ENCODE measurements at places on chromosomes 2 and 18. TPM values are rescaled to one million over a fixed set of nuclear protein-coding genes. Genes with fewer than 3 reads are reported as not detected.

The UGT1A8 gene
- polyA plus RNA-seq: 0.07 TPM

The DIS3L2 gene
- polyA plus RNA-seq: 8.3 TPM

The DBI gene
- 483 TPM for polyA plus RNA-seq

The IL36B gene
- polyA plus RNA-seq: not detected

The NT5DC4 gene
- polyA plus RNA-seq: 0.86 TPM

- no peak overlapping the region for H3K4me3 ChIP-seq
- no peaks in the 10 kb centered on the region for H3K36me3 ChIP-seq
- no peak overlapping the region for H3K27ac ChIP-seq
- DNase-seq: no peak
- no peaks in the 10 kb centered on the region for H3K4me1 ChIP-seq
Observed at GRCh38 chr2:209613649-209614305, 157.9 kb upstream of the UNC80 start.

GRCh38 chr2:221467610-221468009 lies 104.5 kb downstream of the EPHA4 start:
- H3K27me3 ChIP-seq: no peaks in the 10 kb centered on the region
- H3K4me3 ChIP-seq: no peak overlapping the region
- no peaks in the 10 kb centered on the region for H3K36me3 ChIP-seq
